ENCODE measurements at places on chromosomes 2 and 18.

- DNase-seq = no peak
Measured at GRCh38 chr18:35564795-35565453, 16.6 kb upstream of the GALNT1 start.

DNA sequence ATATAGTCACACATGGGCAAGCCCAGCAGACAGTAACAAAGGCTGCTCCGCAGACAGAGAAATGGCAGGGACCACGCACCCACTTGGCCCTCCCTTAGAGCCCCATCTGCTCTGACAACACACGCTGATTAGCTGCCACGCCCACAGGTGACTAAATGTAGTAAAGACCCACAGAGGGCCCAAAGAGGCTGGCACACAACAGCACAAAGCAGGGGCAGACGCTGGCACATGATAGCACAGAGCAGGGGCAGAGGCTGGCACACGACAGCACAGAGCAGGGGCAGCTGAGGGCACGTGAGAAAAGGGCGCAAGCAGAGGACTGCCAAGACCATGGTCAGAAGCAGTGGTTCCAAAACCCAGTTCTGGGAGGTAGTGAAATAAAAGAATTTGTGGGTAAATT lies 10.6 kb downstream of the AFG3L2 start:
- no peak for DNase-seq

DNA sequence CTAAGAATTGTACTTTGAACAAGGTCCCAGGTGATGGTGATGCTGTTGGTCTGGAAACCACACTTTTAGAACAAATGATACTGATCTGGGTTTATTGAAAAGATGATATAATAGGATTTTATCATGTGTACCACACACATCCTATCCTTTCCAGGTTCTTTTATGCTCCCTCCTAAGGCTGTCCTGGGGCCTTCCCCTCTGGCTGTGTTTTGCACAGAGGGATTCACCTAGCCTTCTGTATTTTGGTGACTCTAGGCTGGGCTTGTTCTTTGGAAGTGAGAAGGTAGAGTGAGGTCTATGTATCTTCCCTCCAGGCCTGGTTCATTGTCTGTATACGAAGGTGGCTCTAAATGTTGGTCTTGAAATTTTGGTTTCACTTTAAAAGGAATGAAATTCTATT lies 12.7 kb downstream of the ANXA4 start:
- DNase-seq = no peak

- DNase-seq = no peak
Measured at GRCh38 chr2:50309503-50309902, 722.4 kb downstream of the NRXN1 start.

- no peak for DNase-seq
Measured at GRCh38 chr2:48515513-48515985, 14.4 kb upstream of the STON1 start.

DNA sequence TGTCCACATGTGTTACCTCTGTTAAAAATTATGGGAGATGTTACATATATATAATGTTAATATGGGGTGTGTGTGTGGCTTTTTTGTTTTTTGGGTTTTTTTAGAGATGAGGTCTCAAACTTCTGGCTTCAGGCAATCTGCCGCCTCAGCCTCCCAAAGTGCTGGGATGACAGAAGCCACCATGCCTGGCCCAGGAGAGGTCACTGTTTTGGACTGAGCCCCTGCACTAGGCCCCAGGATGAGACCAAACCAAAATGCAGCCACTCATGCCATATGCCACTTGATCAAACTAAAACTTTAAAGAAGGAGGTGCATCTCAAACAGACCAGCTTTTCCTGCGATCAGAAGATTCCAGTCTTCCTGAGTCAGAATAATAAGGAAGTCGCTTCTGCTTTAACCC lies 2.5 kb downstream of the ADI1 start:
- DNase-seq = no peak

- DNase-seq = no peak
Measured at GRCh38 chr18:79493211-79493800, 97.6 kb downstream of the NFATC1 start.

- no peak for DNase-seq
Measured at GRCh38 chr2:64599469-64599868, 54.2 kb downstream of the SERTAD2 start.

- DNase-seq = no peak
Measured at GRCh38 chr18:79853993-79854364, 56.2 kb downstream of the KCNG2 start.

- DNase-seq = no peak
Measured at GRCh38 chr2:34646901-34647300, 1047.8 kb upstream of the FAM98A start.

DNA sequence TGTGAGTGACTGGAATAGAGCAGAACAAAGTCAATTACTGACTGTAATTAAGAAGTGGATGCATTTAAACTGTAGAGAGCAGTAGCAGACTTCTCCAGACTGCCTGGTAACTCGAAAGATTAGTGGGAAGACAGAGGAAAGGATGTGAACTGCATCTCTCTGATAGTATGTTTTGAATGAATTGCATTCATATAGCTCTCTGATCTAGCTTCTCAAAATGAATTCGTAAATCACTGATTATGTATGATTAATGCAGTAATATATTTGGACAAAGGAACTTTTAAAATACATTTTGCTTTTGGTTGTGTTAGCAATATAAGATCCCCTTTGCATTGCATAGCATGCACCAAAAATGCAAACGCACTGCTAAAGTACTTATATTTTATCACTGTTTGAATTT lies 304.0 kb downstream of the ARHGAP15 start:
- no peak for DNase-seq

DNA sequence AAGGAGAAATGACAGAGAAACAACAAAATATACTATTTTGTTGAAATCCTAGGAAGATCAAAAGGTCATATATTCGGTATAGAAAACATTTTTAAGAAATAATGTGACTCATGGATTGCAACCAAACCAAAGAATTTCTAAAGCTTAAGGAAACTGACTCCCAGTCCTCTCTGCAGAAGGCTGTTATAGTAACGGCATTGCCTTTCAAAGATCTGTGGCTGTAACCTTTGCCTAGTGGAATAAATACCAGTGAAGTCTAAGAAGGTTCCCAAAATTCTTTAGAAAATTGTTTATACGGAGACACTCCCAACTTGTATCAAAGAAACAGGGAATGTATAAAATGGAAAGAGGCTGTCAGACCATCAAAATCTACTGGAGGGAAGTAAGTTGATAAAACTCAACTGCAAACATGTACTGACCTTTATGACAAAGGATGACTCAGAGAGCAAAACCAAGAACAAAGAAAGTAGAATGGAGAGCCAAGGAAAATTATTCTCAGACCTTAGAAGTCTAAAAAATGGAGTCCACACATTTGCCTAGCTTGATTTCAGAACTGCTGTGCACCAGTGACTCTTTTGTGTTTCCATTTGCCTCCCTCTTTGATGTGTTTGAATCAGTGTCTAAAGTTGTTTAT lies 48.6 kb upstream of the FSIP2 start:
- no peak for DNase-seq

- DNase-seq = no peak
Measured at GRCh38 chr2:129911363-129912065, 68.0 kb upstream of the RAB6C start.

DNA sequence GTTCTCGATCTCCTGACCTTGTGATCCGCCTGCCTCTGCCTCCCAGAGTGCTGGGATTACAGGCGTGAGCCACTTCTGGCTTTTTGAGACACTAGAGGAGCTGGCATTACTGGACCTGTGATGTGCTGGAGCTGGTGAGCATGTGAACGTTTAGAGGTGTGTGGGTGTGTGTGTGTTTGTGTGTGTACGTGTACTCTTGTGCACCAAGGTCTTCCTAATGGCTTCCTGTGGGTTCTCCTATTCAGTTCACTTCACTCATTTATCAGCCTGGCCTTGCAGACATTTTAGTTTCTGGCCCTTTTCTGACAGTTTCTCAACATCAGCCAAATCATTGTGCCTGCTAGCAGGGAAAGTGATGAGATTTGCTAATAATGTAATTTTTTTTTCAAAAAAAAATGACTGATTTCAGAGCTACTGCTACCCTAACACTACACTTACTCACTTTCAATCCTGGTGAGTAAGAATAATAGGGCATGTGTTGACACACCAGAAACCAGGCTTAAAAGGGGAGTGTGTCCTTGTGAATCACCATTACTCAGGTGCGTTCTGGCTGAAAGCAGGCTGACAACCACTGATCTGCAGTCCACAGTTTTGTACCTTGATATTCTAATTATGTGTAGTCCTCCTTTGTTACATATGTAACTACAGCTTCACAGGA lies 41.0 kb upstream of the ACTR3 start:
- no peak for DNase-seq

GRCh38 chr2:65326276-65326675 lies 98.6 kb downstream of the ACTR2 start:
- peak; percentile 58 for DNase-seq

DNA sequence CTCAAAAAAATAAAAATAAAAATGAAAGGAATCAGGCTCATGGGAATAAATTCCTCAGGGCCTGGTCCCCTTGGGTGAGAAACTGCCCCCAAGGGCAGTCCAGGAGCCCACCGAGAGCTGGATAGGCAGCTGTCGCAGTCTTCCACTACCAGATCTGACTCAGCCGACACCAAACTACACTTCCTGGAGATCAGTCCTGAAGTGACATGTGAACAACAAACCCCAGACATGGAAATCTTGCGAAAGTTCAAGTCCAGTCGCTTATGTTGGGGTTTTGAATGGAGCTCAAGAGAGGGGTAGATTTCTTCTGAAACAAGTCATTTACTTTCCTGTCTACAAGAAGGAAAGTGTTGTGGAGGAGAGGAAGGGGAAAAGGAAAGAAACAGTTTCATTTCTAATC lies 12.9 kb downstream of the ADCY3 start:
- no peak for DNase-seq

GRCh38 chr2:110182449-110182848 lies 22.4 kb downstream of the NPHP1 start:
- no peak for DNase-seq

All from NCI-H146 (cell line).